ENCODE measurements at places on chromosomes 13 and 19.

- no peak for DNase-seq
Observed at GRCh38 chr13:30143666-30144400, 163.5 kb downstream of the KATNAL1 start.

DNA sequence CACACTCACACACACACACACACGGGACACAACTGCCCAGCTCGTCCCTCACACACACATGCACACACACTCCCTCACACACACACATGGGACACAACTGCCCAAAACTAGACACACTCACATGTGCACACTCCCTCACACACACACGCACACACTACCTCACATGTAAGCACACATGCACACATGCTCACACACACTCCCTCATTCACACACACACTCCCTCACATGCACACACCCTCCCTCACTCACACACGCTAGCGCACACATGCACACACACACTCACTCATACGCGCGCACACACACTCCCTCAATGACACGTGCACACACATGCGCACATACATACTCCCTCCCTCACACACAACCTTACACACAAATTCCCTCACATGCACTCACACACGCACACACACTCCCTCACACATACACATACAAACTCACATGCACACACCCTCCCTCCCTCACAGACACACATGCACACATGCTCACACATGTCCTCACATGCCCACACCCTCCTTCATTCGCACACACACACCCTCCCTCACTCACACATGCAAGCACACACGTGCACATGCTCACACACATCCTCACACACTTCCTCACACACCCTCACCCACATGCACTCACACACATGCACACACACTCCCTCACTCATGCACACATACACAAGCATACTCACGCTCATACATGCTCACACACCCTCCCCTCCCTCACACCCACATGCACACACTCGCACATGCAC, 9.0 kb upstream of the RASA3 start:
- no peak for DNase-seq

- no peak for DNase-seq
Observed at GRCh38 chr13:109568339-109568818, 218.0 kb downstream of the IRS2 start.

DNA sequence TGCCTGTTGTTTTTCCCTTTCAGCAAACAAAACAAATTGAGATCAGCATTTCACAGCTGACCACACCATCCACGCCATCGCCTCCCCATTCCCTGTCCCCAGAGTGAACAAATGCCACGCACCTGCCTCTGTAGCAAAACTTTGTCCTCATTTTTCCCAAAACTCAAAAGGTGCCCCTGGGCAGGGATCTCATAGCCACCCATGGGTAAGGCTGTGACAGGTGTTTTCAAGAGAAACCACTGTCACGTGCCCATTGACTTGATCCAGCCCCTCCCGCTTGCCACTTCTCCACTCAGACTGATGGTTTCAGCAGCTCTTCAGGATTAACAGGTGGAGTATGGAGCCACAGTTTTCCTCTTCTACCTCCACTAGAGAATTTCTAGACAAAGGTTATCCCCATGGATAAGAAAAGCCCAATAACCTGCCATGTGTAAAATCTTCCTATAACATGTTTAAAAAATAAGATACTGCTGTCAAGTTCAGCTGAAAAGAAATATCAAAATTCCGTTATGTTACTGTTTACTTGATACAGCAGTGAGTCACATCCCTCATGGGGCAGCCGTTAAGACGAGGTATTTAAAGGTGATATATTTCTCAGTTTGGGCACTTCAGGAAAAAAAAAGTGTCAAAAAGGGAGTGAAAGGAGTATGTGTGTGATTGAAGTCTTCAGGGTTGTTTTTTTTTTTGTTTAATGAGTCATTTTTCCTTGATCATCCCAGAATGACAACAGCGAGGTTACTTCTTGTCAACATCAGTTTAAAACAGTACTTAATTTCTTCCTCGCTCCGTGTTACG, 63.5 kb upstream of the GPR183 start:
- DNase-seq, result no peak

DNA sequence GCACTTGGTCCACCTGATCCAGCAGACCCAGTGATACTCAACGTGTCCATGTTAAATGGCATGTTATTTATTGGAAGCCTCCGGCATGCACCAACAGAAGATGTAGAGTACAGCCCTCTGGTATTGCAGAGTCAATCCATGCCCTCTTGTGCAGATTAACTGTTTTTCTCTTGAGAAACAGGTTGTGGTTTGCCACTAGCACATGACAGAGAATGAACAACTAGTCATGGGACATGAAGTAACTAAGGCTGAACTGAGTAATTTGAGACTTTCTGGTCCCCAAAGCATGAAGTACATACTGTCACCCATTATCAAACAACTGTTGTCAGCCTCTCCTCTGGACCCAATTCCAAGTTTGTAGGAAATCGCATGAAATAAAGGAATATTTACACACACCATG, 3.2 kb downstream of the ZNF562 start:
- no peak for DNase-seq

DNA sequence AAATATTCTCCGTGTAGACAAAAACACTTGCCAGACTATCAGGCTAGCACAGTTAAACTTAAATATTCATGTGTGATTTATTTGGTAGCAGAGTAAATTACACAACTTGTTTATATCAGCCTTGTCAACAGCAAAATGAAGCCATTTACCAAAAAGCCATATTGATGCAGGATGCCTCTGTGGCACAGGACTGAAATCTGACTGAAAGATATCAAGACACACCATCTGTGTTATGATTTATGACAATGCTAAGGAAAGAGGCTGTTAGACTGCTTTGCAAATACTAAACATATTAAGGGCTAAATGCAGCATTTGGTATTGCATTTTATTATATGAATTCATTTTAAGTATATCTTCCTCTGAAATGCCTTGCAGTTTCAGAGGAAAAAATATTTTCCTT, 44.8 kb upstream of the FNDC3A start:
- no peak for DNase-seq

DNA sequence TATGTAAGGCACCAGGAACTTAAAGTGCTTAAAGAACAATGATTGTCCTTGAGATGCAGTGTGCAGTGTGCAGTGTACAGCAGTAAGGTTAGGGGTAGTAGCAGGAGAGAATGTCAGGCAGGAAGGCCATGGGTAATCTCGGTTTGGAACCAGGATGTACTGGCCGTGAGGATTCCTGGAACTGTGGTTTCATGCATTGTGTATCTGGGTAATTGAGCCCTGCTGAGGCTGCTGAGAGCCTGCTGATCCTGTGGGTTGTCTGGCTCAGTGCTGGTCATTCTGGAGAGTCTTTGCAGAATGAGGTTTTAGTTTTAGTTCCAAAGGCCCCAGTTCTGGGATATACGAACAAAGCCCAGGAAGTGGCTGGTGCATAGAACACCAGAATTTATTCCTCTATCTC, 71.0 kb downstream of the ZNF568 start:
- DNase-seq, result no peak

GRCh38 chr13:105783261-105783660, 752.2 kb downstream of the EFNB2 start:
- DNase-seq, result no peak

- no peak for DNase-seq
Observed at GRCh38 chr19:7471696-7472615, 16.9 kb downstream of the PEX11G start.

DNA sequence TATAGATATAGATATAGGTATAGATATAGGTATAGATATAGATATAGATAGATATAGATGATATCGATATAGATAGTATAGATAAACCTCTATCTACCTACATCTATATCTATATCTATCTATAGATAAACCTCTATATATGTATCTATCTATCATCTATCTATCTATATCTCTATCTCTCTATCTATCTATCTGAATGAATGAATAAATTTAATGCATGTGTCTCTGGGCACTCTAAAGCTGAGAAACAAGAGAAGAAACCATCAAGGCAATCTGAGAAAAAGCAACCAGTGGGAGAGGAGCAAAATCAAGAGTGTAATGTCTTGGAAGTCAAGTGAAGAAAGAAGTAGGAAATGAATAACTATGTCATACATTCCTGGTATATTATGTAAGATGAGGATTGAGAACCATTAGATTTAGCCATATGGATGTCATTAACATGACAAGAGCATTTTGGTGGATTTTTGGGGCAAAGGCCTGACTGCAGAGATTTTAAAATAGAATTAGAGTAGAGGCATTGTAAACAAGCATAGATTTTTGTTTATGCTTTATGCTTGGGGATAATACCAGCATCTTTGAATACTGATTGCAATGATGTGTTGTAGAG, 1262.7 kb upstream of the MIR17HG start:
- no peak for DNase-seq

Measured in iPS DF 6.9 (cell line).